AG04450 (cell line): ENCODE measurements at places on chromosomes 16 and 17. TPM values are rescaled to one million over a fixed set of nuclear protein-coding genes. Genes with fewer than 3 reads are reported as not detected.

DNA sequence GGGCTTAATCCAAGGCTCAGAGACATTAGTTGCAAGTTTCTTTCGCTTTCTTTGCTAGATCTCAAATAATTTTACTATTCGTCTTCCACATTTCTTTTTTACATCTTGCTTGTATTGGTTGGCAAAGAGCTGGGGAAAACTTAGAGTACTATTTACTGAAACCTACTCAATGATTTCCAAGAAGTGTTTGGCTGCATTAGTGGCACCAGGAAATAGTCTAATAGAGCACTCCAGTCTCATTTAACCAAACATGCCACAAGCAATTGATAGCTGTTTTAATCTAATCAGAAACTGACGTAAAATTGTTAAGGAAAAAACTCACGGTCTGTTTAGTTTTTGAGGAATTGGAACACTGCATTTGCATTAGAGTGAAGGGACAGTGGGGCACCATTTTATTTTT, 29.0 kb downstream of the NUP93 start:
- DNase-seq, result no peak

GRCh38 chr17:73947966-73948355, 255.5 kb upstream of the RPL38 start:
- no peak for DNase-seq

- DNase-seq, result no peak
Measured at GRCh38 chr17:58172369-58173071, 5.7 kb downstream of the OR4D2 start.

DNA sequence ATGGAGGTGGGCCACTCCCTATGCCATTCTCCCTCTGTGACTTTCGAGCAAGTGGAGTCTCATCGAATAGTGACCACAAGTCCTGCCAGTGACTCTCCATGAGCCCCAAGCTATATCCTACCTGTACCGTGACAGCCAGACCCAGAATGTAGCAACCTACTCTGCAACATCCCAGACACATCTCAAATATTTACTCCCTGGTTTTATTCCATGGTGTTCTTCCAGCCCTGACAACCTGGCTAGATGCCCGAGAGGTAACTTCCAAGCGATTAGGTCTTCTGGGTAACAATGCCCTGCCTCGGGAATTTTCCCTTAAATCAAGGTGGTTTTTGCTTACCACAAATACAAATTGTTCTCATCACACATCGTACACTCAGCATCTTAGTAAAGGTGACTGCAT, 211.7 kb downstream of the ZFHX3 start:
- DNase-seq, result no peak

- DNase-seq, result no peak
Measured at GRCh38 chr16:48565752-48566151, 44.2 kb downstream of the N4BP1 start.

- DNase-seq, result no peak
Measured at GRCh38 chr17:55699181-55699860, 23.3 kb downstream of the TMEM100 start.

DNA sequence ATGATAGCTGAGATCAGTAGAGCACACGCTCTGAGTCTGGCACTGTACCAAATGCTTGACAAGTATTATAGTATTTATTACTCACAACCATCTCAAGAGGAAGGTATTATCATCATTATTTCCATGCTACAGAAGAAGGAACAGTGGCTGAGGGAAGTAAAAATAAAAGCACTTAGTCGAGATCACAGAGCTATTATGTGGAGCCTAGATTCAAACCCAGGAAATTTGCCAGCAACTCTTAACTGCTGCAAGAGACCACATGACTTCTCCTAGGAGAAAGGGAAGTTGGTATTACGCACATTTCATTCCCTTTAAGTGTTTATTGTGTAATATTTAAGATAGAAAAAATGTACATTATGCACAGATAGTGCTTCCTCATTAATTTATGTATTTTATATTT, 1.0 kb upstream of the RHOT1 start:
- DNase-seq, result peak; percentile 69

DNA sequence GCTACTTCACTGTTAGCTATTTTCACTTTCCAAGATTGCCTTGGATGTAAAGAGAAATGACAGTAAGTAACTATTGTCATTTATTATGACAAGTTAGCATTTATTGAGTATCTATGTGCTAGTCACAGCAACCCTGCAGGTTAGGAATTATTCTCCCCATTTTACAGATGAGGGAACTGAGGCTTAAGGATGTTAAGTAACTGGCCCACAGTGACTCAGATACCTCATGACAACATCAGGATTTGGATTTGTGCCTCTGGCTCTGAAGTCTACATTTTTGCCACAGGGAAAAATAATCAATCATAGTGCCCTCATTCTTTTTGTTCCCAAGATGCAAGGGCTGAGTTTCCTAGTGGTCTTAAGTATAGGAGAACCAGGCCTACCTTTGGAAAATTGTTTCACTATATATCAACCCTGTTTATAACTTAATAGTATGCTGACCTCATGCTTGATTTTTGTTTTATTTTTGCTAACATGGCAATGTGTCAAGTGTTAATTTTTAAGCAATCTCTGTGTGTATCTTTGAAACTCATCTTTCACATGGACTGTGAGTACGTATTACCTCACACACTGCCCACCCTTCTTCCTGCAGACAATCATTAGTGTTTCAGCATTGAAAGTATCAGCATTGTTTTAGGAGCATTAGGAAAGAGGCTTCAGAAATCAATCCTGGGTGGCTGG, 105.0 kb downstream of the TANGO6 start:
- DNase-seq, result no peak

GRCh38 chr17:66143657-66144282, 48.2 kb downstream of the CEP112 start:
- no peak for DNase-seq

DNA sequence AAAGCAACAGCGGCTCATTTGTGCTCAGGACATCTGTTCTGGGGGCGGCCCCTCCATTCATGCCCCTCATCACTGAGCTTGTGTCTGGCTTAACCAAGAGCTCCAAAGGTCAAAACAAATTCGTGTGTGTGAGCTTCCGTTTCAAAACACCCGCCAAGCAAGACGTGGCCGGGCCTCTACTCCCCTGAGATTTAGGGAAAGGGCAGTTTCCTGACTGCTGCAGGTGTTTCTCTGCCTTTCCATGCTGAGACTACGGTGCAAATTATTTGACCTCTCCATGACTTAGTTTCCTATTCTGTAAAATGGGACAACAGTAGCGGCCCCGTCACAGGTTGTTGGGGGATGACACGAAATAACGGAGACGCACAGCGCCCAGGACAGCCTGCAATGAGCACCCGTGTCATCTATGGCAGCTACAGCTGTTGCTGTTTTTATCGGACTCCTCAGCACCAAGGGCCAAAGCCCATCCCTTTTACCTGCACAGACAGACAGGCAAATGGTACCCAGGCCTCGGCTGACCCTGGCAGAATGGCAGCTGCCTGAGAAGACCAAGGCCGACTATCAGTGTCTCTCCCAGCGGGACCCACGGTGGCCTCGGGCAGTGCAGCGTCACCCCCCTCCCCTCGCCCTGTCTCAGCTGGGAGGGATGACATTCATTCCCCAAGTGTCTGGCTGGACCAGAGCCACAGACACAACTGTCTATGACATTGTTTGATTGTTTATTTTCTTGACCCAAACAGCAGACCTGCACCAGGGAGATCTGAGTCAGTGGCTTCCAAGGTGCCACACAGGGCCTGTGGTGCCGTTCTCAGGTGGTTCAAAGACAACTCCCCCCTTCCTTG, 50.7 kb upstream of the DOC2B start:
- no peak for DNase-seq

GRCh38 chr17:66842959-66843358, 8.0 kb downstream of the CACNG5 start:
- no peak for DNase-seq

GRCh38 chr17:74016461-74016860, 187.0 kb upstream of the RPL38 start:
- DNase-seq, result no peak

DNA sequence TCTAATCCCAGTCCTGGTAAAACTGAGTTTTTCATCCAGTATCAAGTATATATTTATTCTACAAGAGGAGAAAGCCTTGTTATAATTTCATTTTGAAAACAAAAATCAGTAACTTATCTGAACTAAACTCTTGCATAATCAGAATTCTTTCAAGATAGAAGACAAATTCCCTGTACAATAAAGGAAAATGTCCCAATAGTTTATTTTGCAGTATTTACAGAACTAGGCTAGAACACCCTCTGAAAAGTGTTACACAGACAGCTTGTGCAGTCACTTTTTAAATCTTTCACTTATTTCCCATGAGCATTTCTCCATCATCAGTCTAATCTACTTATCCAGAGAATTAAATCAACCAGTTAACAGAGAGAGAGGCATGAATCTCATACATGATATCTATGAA, 48.5 kb downstream of the SPOP start:
- DNase-seq, result no peak

DNA sequence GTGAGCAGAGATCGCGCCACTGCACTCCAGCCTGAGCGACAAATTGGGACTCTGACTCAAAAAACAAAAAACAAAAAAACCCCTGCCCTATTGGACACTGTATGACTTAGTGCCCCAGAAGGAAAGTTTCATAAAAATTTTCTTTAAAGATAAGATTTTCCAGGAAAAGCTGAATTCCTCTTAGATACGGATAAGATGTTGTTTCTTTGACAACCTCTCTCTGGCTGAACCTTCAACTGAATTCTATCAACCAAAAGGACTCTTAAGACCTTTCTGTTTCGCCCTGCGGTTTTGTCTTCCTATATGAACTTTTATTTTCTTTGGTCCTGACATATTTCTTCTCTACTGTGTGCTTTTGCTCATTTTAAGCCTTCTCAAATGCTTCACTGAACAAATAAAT, 35.8 kb downstream of the CPPED1 start:
- no peak for DNase-seq

- no peak for DNase-seq
Measured at GRCh38 chr17:65633988-65634387, 72.5 kb upstream of the AXIN2 start.

GRCh38 chr16:22642416-22643088, 131.9 kb downstream of the NPIPB5 start:
- DNase-seq, result no peak

GRCh38 chr17:73302189-73302588, 9.6 kb downstream of the CDC42EP4 start:
- no peak for DNase-seq

DNA sequence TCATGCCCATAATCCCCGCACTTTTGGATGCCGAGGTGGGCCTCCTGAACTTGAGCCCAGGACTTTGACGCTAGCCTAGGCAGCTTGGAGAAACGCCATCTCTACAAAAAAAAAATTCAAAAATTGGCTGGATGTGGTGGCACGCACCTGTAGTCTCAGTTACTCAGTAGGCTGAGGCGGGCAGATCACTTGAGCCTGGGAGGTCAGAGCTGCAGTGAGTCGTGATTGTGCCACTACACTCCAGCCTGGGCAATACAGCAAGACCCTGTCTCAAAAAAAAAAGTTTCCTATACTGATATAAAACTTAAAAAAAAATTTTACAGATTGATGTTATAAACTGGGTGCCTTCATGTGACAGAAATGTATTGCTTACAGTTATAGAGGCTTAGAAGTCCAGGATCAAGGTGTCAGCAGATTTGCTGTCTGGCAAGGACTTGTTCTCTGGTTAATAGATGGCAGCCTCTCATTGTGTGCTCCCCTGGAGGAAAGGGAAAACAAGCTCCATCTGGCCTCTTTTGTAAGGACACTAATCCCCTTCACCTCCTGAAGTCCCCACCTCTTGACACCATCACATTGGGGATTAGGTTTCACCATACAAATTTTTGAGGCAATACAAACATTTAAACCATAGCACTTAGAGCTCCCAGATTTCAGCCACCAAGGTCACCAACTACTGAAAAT, 8.5 kb upstream of the CES3 start:
- DNase-seq, result no peak

- no peak for DNase-seq
Measured at GRCh38 chr17:49766918-49767530, 3.1 kb upstream of the FAM117A start.

GRCh38 chr17:53471514-53471913, 351.2 kb upstream of the KIF2B start:
- no peak for DNase-seq

DNA sequence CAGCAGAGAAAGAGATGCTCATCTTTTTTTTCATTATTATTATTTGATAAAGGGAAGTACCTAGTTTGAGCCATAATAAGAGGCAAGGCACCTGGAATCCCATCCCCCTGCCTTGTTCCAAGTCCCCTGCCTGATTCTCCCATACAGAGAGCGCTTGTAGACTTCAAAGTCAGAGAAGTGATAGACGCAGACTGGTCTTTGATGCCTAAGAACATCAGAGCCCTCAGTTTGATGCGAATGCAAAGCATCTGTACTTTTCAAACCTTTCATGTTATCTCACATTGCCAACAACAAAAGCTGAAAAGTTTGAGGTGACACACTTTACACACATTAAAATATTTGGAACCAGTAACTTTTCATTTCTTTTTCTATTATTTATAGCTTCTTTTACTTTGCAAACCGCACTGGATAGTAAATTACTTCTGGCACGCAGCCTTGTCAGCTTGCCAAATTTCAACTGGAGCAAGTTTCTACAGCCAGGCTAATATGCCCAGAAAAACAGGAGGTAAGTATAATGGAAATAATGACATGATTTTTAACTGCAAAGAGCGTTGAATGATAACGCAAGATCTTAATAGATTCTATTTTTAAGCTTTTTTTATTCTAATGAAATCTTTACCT, 5.9 kb upstream of the UTP6 start:
- peak; percentile 21 for DNase-seq

GRCh38 chr16:72291531-72291981, 119.6 kb upstream of the PMFBP1 start:
- DNase-seq, result peak; percentile 70

DNA sequence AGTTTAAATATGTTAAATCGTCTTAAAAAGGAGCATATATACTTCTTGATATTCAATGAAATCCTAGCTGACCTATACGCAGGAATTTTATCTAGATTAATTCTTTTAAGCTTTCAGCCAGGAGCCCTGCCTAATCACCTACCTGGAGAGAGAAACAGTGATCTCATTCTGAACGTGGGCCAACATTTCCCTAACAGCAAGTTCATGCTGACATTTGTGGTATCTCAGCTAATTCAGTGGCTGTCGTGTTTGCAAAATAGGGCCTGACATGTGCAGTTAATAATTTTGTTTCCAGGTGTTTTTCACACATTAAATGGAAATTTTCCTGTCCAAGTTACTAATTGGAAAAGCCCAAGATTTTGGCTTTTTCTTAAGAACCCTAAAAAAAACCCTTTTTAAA, 17.4 kb downstream of the KRT24 start:
- no peak for DNase-seq

- DNase-seq, result no peak
Measured at GRCh38 chr16:20938426-20938825, 37.9 kb downstream of the LYRM1 start.

Gene TMED6
- not detected in 2 replicates for polyA plus RNA-seq

Gene CFAP97D1
- polyA plus RNA-seq, result 0.02 TPM in 1 of 2 replicates, not detected in the other

Gene C16orf54
- polyA plus RNA-seq, result not detected in 2 replicates

Gene NPIPA2
- 0.99 and 1.1 TPM in 2 replicates for polyA plus RNA-seq

Gene KRT14
- polyA plus RNA-seq, result 0.09 TPM in 1 of 2 replicates, not detected in the other

Gene CBX4
- polyA plus RNA-seq, result 6.6 and 7.6 TPM in 2 replicates

Gene TMEM92
- polyA plus RNA-seq, result 0.47 and 0.96 TPM in 2 replicates

Gene GPRC5B
- 27.5 and 30.6 TPM in 2 replicates for polyA plus RNA-seq

Gene TBC1D3
- not detected in 2 replicates for polyA plus RNA-seq

Gene MAFG
- 17.6 and 17.7 TPM in 2 replicates for polyA plus RNA-seq

Gene FBXW10
- polyA plus RNA-seq, result 0.04 and 0.09 TPM in 2 replicates

Gene NME1
- 271 and 350 TPM in 2 replicates for polyA plus RNA-seq
